ENCODE measurements at places on chromosomes 6 and 20.

DNA sequence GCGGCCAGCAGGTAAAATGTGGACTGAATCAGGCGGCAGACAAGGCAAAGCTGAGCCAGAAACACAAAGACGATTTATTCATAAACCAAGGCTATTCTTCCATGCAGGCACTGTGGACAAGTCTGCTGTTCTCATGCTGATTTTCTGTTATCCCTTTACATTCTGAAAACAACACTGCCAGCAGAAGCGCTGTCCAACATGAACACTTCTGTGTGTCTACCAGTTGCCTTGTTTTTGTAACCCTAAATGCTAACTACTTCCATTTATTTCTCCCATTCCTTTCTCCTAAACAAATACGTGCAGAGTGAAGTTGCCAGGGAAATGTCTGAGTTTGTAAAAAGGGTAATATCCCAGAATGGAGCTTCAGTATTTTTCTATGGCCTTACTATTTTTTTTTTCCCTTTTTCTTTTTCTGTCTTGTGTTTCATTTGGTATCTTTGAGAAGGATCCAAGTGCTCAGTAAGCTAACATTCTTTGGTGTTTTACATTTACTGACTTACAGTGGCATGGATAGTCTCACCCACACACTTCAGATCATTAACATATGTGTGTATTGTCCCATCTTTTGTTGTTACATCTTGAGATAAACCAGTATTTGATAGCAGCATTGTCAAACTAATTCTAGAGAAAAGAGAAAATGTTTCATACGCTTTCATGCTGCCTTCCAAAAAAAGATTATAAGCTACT lies 1308.9 kb upstream of the MAP3K7 start:
- no peak for DNase-seq

DNA sequence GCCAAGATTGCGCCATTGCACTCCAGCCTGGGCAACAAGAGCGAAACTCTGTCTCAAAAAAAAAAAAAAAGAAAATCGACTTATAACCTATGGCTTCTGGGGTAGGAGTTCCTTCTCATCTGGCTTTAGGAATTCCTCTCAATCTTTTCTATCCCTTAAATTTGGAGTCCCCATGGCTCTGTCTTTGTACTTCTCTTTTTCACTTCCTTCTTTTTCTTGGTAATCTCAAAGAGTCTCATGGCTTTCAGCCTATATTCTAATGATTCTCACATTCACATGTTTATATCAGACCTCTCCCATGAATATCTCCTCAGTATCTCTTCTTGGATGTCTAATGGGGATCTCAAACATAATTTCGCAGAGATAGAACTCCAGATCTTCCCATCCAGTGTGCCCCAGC lies 42.8 kb upstream of the RALGAPA2 start:
- no peak for DNase-seq

DNA sequence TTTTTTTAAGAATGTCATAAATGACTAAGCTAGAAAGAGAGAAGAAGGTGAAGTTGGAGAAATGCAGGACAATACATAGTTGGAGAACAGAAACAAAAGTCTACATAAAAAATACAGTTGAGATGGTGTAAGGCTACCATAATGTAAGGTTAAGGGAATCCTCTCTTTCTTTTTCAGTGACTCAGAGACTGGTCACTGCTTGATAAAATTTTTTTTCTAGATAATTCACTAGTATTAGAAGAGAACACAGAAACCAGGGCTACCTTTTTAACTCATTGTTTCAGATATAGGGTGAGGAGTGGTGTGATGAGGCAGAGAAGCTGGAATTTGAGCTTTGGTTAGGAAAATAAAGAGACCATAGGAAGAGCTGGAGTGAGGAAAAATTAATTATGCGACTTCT lies 18.2 kb upstream of the EDN1 start:
- no peak for DNase-seq

DNA sequence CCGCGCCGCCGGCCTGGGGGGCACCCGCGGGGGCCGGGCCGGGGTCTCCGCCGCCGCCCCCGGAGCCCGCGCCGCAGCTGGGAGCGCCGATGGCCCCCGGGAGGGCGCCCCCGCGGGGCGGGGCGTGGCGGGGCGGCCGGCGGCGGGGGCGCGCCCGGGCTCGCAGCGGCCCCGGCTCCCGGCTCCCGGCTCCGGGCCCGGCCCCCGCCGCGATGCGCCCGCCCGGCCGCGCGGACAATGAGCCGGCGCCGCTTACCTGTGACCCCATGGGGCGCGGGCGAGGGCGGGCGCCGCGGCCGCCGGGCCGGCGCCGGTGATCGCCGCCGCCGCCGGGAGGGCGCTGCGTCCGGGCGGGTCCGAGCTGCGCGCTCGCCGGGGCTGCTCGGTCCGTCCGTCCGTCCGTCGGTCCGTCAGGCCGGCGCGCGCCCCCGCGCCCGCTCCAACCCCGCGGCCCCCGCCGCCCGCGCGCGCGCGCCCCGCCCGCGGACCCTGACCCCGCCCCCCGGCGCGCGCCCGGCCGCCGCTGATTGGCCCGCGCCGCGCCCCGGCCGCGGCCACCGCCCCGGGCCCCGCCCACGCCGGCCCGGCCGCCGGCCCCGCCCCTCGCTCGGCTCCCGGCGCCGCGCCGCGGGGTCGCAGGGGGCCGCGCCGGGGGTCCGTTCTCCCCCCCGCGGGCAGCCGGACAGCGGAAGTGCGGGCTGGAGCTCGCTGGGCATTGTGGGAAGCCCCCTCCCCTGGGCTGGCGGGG lies at the start of gene ZBTB46:
TSS of gene ZBTB46 (minus strand) at position 424 of the 748 bp plus-strand sequence. CDS start 40,507 bp downstream, outside the sequence.
- DNase-seq: no peak

DNA sequence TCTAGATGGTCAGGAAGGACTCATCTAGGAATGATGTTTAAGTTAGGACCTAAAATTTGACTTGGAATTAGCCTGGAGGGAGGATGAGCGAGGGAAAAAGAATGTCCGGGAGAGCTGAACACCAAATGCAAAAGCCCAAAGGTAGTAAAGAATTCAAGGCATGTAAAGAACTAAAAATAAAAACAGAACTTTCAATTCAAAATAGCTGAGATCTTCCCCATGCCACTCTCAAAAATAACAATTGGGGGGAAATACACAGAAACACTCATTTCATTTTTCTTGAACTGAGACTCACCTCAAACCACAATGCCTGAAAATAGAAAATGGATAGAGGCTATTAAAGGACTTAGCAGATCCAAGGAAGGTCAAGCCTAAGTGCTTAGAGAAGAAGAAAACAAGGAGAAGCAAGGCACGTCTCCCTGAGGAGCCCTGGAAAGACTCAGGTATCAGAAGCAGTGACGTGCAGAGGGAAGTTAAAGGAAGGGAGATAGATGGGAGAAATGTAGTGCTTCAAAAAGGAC lies 10.4 kb downstream of the PXT1 start:
- no peak for DNase-seq

DNA sequence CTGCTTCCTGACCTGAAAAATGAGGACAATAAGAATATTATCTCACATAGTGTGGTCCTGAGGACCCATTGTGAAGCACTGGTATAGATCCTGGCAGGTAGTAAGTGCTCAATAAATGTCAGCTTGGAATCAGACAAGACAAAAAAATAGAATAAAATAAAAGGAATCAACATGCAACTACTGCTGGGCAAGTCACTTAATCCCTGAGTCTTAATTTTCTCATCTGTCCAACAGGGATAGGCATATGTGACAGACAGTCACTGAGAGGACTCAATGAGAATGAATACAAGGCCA lies 38.0 kb upstream of the PIM1 start:
- DNase-seq: no peak

DNA sequence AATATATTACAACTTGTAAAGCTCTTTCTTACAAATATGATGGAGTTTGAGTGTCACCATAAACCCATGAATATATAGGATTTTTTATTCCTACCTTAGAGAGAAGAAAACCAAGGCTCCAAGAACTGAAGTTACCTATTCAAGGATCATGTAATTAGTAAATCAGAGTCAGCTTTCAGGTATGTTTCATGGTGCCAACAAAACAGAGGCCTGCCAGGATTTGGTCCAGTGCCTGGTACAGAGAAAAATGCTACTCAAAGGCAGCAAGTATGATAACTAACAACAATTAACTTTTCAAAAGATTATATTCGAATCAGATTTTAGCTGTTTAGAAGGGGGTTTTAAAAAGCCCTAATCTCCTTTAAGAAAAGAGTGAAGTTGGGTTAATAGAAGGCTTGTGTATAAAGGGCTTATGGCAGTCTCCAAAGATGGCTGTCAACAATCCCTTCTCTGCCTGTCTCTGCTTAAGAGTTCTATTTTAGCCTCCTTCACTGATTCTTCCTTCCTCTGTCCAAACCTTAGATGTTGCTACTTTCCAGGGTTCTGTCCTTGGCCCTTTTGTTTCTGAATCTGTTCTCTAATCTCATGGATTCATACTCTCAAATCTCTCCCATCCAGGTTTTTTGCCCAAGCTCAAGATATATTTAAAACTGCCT lies 7.8 kb downstream of the MAP3K7 start:
- no peak for DNase-seq

GRCh38 chr6:125658136-125658535 lies 91.3 kb upstream of the HEY2 start:
- no peak for DNase-seq

GRCh38 chr20:4244700-4245485 lies 229.5 kb upstream of the RNF24 start:
- no peak for DNase-seq

- no peak for DNase-seq
Measured at GRCh38 chr6:52554684-52555280, 22.1 kb downstream of the TRAM2 start.

DNA sequence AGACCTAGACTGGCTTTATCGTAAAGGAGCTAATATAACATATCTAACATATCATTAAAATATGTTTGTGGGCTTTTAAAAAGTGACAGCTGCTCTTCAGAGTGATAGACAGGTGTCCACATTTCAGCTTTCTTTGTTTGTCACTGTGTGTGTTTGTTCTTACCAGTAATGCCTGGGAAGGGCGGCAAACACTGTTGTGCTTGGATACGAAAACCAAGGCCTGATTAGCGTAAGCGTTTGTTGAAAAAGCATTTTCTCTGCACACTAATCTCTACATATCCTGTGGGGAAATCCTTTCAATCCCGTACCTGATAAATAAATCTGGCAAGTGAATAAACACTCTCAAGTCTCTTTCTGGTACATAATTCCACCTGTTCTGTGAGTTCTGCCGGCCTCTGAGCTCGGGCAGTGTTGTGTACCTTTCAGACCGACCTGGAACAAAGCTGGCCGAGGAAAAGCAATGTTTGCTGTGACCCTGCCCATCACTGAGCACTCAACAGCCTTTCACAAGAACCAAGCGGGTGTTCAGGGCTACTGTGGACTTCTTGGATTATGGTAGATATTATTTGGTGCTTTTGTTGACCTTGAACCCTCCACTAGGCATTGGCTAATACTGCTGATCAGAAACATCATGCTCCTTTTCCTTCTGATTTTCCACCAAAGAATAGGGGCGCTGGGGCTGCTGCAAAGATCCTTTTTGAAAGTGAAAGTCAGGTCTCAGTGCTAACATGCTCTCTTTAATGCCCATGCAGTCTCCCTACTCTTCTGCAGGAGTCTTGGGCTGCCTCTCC lies 100.4 kb downstream of the CD83 start:
- no peak for DNase-seq

GRCh38 chr6:36671687-36672375 lies 6.7 kb upstream of the CDKN1A start:
- DNase-seq: no peak

DNA sequence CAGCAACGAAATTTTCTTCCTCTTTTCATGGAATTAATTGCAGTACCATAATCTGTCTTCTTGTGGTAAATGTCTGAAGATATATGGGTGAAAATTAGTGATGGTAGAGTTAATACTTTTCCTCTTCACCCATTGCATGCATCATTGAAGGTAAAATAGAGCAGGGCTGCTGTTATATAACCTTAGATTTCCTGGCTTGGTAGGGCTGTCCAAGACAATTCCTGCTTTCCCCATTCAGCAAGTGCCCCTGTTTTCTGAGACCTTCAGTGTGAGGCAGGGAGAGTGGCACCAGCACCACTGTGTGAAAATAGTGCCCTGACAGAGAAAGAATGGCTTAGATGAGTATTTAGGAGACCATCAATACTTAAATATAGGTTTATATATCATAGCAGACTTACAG lies 202.0 kb downstream of the ZFAND3 start:
- DNase-seq: no peak

DNA sequence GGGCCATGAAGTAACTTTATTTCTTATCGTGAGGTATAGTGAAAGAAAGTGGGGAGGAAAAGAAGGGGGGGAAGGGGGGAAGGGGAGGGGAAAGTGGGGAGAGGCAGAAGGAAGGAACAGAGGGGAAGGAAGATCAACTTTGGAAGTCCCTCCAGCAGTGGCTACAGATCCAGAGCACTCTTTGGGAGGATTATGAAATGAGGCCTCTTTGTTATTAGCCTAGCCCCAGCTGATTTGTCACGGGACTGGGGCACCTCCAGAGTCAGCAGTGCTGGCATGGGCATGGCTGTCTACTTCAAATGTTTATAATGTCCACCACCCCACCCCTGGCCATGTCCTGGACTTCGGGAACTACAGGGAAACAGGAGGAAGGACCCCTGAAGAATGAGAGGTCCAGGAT lies 7.6 kb downstream of the MOCS1 start:
- no peak for DNase-seq

GRCh38 chr6:11473008-11473740 lies 64.4 kb upstream of the TMEM170B start:
- no peak for DNase-seq

Measured in stimulated activated CD4-positive, alpha-beta T cell treated with anti-CD3 and anti-CD28 coated beads, Interleukin-4, amount 100 ng/mL, for 24 hours (primary cell).